Activated CD4-positive, CD25-positive, alpha-beta regulatory T cell (primary cell): ENCODE measurements at places on chromosomes 5 and 9.

DNA sequence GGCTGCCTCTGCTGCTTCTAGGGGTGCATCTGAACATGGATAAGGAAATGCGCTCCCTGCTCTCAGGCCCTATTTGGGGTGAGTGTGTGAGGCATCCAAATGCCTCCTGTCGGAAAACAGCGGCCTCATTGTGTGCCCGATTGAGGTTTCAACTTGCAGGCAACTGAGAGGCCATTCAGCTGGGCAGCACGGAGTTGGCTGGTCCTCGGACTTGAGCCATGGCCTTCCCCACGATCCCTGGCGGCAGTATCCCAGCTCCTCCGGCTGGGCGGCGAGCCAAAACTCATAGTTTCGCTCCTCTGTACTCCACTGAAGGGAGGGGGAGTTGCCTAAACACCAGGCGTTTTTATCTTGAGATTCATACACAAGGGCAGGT lies 597.3 kb upstream of the SGCD start:
- no peak for DNase-seq

GRCh38 chr9:120579139-120580050 lies 572 bp downstream of the CDK5RAP2 start:
- DNase-seq: no peak

GRCh38 chr9:137383784-137384756 lies 38.9 kb downstream of the EXD3 start:
- no peak for DNase-seq

DNA sequence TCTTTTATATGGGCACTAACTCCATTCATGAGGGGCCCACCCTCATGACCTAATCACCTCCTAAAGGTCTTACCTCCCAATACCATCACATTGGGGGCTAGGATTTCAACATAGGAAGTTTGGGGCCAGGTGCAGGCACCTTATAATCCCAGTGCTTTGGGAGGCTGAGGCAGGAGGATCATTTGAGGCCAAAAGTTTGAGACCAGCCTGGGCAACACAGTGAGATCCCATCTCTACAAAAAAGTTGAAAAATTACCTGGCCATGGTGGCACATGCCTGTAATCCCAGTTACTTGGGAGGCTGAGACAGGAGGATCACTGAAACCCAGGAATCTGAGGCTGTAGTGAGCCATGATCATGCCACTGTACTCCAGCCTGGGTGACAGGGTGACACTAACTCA lies 76.7 kb downstream of the MYO10 start:
- no peak for DNase-seq

DNA sequence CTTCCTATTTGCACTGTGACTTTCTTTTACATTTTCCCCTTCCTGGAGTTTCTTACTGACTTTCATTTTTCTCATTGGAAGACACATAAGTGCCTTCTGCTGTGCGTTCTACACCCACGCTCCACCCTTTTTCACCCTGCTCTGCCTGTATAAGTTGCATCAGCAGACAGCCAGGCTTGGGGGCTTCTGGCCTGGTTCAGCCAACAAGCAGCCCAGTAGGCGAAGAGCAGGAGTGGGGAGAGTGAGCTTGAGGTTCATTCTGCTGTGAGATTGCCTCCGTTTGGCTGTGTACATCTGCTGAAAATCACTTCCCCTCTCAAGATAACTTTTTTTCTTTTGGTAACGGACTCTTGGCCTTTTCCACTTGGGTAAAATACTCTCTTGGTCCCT lies 38.4 kb downstream of the RASGRF2 start:
- no peak for DNase-seq

- no peak for DNase-seq
Measured at GRCh38 chr9:89805571-89806292, 200.9 kb downstream of the GADD45G start.

GRCh38 chr9:125650271-125650737 lies 56.7 kb downstream of the MAPKAP1 start:
- no peak for DNase-seq

- no peak for DNase-seq
Measured at GRCh38 chr9:32161209-32161608, 223.2 kb upstream of the ACO1 start.

GRCh38 chr5:84599964-84600363 lies 215.3 kb upstream of the EDIL3 start:
- no peak for DNase-seq

DNA sequence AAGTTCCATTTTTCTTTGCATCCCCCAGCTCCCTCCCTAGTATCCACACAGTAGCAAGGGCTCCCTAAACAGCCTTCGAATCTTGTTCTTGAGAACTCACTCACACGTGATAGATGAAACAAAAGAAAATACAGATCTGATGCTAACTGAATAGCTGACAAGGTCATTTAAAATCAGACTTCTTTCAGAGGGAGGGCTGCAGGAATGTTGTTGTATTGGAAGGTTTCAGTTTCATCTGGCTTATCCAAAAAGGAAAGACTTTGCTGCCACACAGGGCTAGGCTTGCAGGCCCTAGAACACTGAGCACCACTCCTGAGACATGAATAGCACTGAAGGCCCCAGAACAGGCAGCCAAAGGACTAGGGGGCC lies 3.2 kb downstream of the CD180 start:
- DNase-seq: no peak

DNA sequence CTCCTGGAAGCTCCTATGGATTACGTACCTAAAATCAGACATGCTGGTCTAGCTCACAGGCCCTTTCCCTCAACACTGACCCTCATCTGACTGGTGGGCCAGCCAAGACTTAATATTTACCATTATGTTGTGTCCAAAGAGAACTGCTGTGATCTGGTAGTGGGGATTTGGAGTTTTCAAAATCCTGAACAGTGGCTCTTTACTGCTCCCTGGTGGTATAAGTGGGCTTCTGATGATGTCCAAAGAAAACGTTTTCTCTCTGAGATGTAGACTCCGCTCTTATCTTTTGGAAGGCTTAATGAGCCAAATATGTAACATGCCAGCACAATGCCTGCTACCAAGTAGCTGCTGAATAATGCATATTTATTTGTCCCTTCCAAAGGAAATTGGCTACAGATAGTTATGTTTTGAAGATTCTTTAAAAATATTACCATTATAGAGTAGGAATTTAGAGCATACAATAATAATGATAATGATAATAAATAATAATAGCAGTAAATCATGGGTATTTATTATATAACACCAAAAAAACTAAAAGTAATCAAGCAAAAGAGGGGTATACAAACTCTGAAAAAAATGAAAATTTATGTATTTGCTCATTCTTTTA lies 406.6 kb upstream of the TNC start:
- DNase-seq: no peak

DNA sequence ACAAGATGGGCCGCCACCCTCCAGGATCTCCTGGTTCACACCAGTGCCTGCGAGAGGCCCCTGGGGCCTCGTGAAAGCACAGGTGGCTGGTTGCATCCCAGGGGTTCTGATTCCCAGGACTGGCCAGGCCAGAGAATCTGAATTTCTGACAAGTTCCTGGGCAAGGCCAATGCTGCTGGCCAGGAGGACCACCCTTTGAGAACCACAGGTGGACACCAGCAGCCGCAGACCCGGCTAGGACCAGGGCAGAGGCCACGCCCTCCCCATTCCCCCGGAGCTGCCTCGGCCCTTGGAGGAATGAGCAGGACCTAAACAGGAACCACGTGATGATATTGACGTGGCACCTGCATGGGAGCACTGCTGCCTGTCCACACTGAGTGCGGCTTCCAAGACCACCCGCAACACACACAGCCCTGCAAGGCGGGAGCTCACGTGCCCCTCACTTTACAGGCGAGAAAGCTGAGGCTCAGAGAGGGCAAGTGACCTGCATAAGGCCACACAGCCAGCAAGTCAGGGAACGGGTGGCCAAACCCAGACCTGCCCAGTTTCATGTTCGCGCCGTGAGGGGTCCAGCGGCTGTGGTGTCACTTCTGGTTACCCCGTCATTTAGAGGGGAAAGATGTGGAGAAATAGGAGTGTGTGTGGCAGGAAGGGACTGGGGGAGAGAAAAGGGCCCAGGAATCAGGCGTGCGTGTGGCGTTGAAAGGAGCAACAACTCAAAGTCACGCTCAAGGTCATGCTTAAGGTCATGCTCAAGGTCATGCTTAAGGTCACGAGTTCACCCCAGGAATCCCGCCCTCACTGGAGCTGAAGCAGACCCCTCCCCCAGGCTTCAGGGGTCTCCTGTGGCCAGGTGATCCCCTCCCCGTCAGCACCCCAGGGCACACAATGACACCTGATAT lies 105.9 kb upstream of the IER5L start:
- no peak for DNase-seq

- no peak for DNase-seq
Measured at GRCh38 chr5:54013556-54014194, 296.7 kb downstream of the ARL15 start.

DNA sequence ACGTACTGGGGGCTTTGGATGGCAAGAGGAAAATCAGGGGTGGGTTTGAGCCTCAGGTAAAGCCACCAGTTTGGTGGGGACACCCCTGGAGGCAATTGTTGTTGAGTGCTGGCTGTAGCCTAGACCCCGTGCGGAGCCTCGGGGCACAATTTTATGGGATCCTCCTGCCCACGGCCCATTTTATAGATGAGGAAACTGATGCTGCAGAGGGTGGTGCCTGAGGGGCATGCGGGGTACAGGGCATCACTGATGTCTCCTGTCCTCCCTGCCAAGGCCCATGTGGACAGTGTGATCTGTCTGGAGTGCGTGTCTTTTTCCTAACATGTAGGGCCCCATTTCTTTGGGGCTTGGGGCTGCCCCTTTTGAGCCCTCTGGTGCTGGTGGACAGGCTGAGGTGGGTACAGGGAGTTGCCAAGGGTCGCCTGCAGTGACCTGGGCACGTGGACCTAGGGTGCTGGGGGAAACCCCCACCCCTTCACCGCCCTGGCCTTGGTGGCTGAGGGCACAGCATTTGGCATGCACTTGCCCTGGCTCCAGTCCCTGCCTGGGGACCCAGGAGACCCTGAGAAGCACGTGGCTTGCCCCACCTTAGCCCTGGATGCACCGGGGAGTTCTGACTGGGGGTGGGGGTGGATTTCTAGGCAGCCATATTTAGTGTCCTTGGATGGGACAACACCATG lies 22.1 kb downstream of the WNK2 start:
- no peak for DNase-seq

DNA sequence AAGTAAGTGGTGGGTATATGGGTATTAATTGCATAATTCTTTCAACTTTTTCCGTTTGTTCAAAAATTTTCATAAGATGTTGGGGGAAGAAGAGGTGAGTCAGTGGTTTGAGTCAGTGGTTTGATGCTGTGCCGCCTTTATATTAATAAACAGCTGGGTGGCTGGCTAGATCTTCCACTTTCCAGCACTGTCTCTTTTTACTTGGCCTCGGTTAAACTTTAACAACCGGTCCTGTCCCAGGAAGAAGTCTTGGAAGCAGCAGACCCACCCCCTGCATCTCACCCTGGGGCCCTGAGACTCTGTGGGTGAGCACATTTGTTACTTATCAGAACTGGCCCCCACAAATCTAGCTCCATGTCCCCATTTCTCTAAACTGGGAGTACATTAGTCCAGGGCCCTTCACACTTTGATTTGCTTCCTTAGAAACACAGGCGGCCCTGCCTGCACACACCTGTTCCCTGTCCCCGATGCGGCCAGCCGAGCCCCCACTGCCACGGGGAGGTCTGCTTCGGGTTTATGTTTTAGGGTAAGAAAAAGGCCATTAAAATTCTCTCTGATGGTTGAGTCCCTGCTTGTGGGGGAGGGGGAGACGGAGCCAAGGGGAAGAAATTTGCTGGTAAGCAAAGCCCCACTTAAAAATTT lies 90.7 kb downstream of the PTCH1 start:
- no peak for DNase-seq

DNA sequence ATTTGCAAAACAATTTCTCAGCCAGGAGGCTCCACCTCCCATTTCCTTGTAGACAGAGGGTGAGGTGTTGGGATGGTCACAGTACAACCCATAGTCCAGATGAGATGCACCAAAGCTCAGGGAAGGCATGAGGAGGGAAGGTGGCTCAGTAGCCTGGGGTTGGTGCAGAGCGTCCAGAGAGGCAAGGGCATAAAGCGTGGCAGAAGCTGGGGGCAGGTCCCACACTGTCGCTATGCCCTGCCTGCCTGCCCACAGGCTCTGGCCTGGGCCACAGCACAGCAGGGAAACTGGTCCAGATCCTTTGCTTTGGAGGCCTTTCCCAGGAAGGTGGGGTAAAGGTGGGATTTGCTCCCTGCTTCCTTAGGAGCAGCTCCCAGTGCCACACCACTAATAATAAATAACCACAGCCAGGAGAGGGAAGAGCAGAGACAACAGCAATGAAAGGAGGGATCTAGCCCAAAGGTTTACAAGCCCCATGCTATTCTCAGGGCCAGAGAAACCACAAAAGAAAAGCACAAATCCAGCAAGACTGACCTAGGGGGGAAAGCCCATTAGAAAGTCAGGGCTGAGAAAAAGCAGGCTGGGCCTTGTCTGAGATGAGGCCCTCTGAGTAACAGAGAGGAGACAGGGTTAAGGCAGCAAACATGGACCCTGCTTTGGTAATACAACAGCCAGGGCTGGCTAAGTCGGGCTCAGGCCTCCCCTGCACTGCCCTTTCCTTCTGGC lies 27.2 kb downstream of the PCDHGC5 start:
- DNase-seq: no peak

DNA sequence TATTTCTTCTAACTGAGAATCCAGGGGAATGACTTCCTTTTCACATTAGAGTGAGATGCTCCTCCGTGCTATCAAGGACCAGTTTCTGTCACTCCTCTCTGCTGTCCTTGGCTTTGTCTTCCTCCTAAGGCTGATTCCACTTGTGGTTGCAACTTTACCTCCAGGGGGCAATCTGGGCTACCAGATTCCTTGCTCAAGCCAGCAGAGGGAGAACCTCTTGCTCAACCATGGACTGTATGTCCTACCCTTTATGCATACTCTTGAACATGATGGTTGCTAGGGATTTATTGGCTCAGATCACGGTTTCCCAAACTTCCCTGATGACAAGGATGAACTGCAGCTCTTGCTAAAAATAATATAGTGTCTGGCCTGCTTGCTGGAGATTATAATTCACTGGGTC lies 24.0 kb downstream of the NNT start:
- DNase-seq: no peak

DNA sequence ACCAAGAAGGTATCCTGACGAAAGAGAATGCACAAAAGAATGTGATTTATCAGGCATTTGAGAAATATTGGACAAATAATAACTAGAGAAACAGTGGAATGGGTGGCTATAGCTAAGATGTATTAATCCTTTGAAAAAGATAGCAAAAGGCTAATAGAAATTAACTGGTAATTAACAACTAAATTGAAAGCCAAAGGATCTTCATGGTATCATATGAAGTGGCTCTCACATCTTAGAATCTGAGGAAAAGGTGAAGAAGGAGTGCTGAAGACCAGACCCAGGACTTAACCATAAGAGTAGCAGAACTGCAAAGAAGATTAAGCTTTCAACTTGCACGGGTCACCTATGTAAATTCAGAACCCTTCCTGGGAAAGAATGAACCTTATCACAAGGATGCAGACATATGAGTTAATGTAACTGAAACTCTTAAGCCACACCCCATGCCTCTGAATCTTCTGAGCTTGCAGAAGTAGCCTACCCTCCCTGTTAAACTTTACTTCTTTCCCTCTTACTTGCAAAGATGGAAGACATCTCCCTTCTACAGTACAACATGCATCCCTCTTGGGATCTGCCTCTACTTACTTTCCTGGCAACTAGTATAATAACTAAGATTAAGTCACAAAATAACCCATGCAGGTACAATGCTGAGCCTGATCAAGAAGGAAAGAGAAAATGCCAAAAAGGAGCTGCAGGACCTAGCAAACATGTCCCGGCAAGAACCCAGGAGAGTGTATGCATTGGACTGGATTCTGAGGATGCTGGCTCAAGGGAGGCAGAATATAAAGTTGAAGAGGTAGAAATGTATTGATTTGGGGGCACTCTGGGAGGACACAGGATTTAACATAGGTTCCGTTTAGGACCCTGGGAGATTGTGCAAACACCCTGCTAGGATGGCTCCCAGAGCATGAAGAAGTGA lies 395.5 kb upstream of the SLC30A5 start:
- DNase-seq: no peak

GRCh38 chr9:105295201-105295550 lies 50.7 kb downstream of the SLC44A1 start:
- DNase-seq: no peak
